Astrocyte of the spinal cord (primary cell): ENCODE measurements at places on chromosomes 7 and 10.

GRCh38 chr10:45454859-45455258 lies 80.8 kb downstream of the ALOX5 start:
- DNase-seq: no peak

DNA sequence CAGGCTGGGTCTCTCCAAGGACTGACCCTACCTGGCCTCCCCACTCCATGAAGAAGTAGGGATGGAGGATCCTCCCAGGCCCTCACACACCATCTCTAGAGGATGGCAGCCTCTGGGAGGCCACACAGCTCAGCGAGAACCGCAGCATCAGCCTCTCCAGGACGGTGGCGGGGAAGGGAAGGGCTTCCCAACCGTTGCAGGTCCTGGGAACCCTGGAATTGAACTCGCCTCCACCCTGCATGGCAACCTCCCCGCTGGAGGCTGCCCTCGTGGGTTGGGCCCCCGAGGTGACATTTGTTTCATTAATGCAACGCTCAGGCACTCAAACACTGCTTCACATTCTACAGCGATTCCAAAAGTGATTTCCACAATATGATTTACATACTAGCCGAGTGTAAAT lies 58.5 kb downstream of the EBF3 start:
- no peak for DNase-seq

GRCh38 chr10:70974351-70974901 lies 86.1 kb upstream of the PCBD1 start:
- no peak for DNase-seq

- DNase-seq: no peak
Measured at GRCh38 chr7:71229148-71229547, 97.2 kb downstream of the GALNT17 start.

DNA sequence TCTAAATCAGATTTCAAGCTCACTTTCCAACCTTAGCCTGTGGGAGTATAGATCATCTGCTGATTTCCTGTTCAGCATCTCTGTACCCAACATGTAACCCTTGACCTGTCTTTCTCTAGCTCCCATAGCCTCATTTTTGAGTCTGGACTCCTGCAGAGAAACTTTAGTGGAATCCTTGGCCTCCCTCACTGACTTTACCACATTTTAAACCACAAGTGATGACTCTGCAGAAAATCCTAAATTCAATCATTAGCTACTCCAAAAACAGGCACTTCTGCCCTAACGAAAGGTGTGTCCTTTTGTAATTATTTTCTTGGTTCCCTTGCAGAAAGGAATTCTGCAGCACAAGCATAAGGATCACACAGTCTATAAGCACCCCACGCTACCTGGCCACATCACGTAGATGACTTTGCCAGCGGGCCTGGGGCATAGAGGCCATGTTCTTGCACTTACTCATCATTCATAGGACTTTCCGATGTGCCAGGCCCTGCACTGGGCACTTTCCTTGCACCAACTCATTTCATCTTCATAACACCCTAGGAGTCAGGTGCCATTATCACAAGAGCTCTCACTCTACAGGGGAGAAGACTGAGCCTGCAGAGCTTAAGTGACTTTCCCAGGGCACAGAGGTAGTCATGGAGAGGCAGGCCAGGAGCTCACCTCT lies 57.2 kb upstream of the OPALIN start:
- peak; percentile 56 for DNase-seq

- DNase-seq: no peak
Measured at GRCh38 chr7:108455551-108455997, 662 bp downstream of the NRCAM start.

DNA sequence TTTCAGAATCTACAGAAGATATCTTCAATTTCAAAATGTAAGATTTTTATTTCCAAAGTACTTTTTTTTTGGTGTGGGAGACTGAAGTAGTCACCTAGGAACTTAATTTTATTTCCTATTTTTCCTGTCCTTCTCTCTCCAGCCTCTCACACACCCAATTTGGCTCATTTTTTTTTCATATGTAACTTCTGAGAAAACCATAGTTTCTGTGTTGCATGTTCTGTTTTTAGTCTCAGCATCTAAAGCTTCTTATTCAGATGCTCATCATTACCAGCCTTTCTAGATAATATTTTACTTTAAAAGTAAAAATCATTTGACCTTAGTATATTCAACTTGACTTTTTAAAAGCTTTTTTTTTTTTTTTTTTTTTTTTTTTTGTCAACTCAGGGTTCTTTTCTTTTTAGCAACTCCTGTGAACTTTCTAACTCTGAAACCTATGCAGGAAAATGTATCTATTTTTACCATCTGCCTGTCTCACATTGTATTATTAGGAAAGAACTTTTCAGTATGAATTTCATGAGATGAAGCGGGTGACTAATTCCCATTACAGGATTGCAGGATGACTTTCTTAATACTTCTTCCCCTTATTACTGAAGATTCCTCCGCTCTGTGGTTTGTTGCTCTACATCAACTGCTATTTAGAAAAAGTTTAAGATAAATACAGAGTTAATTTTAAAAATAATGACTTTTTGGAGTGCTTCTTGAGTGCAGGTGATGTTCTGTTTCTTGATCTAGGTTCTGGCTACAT lies 73.6 kb upstream of the LSM8 start:
- no peak for DNase-seq

DNA sequence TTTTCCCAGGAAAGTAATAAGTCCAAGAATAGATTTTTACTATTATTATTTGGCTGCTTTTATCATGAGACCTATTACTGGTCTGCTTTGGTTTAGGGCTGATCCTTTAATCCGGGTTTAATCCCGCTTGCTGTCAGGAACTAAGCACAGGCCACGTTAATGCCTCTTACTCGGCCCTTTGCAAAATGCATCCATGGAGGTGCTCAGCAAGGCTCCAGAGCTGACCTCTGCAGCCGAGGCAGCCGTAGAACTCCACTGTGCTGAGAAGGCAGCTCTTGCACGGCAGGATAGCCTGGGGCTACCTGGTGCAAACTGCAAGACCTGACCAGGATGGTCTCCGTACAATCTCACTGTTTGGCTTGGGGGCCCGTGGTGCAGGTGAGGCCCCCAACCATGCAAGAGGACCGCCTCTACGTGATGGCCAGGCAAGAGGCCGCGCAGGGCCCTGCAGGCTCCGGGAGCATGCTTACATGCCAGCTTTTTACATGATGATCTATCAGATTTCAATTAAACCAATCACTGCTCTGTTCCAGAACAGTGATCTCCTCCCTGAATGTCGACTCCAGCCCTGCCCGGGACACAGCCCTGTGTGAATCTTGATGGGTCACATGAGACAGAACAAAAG lies 10.4 kb upstream of the CALML3 start:
- no peak for DNase-seq

- DNase-seq: no peak
Measured at GRCh38 chr7:104341546-104341945, 13.1 kb downstream of the LHFPL3 start.

DNA sequence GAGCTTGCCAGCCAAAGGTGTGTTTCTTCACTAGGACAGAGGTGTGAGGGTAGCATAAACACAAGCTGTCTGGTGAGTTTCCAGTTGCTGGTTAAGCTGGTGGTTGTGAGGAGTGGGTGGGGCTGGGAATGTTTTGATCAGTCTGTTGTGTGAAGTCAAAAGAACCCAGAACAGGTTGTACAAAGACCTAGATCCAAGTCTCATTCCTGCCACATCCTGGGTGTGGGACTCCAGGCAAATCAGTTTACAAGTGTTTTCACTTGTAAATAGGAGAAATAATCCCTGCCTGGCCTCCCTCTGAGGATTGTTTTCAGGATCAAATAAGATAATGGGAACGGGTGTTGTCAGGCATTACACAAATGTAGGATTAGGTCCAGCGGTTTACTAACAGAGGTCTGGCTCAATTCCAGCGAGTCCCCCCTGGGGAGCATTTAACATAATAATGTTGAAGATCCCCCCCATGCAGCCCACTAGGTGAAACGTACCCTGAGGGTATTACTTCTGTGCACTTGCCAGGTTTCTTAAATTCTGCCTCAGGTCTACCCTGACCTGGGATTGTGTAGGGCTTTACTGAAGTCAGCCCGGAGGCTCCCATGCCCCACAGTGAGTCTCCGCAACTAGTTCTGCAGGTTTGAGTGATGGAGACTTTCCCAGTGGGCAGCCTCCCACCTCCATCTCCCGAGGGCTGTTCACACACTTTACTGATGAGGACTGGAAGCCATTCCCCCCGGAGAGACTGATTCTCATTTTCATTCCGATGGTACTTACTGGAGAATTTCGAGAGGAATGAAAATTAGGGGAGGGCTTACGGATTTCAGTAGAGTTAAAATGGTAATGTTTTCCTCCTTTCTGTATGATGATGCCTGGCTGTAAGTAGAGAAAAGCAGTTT lies 2.7 kb upstream of the FRAT2 start:
- DNase-seq: no peak

DNA sequence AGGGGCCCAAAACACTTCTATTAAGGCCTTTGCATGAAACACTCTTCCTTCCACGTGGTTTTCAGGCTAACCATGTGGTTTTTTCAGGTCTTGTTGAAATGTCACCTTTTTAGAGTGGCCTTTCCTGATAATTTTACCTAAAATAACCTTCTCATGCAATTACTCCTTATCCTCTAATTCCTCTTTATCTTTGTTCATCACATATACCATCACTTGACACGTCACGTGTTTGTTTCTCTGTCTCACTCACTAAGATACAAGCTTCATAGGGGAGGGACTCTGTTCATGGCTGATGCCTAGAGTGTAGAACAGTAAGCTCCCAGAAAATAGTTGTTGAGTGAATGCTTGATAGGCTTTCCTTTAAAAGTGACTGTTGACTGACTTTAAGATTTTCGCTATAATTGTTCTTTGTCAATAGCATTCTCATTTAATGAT lies 63.7 kb downstream of the ST7 start:
- DNase-seq: no peak

- DNase-seq: no peak
Measured at GRCh38 chr10:89055159-89055558, 64.6 kb downstream of the FAS start.

GRCh38 chr10:24854256-24854655 lies 98.2 kb downstream of the PRTFDC1 start:
- no peak for DNase-seq

DNA sequence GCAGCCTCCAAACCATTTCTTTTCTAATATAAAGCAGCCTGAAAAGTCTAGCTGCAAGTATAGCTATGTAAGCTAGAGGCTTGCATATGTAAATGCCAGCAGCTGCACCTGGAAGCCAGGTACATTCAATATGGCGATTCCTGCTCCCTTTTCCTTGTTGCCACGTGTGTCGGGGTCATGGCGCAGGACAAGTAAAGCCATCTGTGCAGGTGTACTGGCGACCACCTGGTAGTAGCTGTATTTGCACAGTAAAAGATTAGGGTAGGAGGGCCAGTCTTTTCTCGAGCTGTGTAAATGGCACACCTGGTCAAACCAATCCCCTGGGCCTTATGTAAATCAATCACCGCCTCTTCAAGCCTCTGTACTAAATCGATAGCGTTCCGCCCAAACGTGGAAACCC lies 484.5 kb downstream of the MAGI2 start:
- no peak for DNase-seq

DNA sequence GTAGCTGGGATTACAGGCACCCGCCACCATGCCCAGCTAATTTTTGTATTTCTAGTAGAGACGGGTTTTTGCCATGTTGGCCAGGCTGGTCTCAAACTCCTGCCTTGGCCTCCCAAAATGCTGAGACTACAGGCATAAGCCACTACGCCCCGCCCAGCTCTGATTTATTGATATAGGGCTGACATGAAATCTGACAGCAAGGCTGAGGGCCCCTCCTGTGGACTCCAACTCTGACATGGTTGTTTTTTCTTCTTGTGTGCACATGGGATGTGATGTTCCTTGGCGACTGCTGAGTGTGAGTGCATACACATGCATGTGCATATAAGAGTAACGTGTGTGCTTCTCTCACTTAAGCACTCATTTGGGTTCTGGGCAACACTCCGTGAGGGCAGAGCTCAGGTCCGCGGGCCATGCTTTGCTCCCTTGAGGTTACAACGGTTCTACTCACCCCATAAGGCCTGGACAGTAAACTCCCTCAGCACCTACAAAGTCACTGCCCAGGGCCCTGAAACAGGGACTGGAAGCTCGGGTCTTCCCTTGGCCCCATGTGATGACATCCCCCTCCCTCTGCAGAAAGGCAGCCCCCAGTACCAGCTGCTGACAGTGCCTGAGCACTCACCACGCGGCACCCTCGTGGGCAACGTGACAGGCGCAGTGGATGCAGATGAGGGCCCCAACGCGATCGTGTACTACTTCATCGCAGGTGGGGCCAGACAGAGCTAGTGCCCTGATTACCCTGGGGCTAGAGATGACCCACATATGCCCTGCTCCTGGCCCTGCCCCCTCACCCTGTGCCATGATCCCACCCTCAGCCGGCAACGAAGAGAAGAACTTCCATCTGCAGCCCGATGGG lies 33.6 kb upstream of the VSIR start:
- DNase-seq: no peak

DNA sequence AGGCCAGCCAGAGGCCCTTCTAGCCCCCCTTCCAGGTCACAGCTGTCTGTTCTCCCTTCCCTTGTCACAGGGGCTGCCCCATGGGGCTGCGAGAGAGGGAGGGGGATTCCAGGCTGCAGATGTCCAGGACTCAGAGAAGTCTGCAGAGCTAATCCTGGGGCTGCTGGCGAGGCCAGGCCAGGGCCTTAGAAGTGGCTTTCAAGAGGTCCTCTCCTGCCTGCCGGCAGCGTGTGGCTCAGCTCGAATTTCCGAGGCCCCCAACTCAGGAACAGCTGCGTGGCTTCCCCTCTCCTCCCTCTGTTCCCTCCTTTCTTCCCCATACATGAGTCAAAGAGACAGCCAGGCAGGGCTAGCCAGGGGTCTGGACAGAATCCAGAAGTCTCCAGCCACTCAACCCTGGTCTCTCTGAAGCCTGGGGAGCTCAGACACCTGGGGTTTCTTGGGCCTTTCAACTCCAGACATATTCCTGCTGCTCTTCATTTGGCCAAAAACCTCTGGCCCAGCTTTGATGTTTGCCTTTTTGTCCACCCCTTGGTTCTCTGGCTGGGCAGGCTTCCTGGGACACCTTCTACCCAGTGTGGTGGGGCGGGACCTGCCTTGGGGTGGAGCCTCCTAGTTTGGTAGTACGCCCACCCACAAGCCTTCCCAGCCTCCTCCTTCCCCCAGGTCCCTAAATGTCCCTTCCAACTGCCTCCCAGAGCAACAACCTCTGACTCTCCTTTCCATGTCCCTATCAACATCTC lies 21.8 kb upstream of the EIF5AL1 start:
- DNase-seq: peak; percentile 77

DNA sequence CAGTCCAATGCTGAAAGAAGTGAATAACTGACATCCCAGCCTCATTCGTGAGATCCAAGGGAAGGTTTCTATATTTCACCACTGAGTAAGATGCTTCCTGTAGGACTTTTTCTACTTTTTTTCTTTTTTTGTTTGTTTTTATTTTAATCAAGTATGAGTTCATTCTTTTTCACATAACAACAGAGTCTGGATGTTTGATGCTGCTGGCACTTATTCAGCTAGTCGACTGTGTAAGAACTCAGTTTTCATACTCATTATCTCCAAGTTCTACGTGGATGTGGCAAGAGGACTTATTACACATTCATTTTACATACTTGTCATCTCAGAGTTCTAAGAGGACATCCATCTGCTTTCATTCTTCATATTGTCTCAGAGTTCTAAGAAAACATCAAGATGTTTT lies 86.9 kb downstream of the CPXM2 start:
- no peak for DNase-seq
